ENCODE measurements at places on chromosomes 2 and 18. TPM values are rescaled to one million over a fixed set of nuclear protein-coding genes. Genes with fewer than 3 reads are reported as not detected.

- H3K4me1 ChIP-seq = peaks cover 10% of the 10 kb centered on the region
- H3K36me3 ChIP-seq = no peaks in the 10 kb centered on the region
- DNase-seq = no peak
These were observed 328 bp downstream of the EGR4 start for GRCh38 chr2:73292906-73293533.

DNA sequence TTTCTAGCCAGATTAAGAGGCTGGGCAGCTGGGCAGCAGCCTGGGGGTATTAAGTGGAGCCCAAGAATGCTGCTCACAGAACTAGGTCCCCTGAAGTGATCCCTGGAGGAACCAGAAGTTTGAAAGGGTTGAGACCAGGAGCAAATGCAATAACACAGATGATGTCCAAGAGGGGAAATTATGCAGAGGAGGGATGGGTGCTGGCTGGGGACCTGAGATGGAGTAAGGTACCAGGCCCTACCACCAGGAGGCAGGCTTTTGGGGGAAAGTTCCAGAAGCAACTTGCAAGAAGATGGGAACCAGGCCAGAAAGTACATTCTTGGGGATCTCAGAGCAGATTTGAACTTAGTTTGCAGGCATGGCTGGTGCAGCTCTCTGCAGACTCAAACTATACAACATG, 175.1 kb downstream of the NCK2 start:
- H3K4me3 ChIP-seq = no peak overlapping the region
- H3K4me1 ChIP-seq = peaks cover 6% of the 10 kb centered on the region
- no peak overlapping the region for H3K27ac ChIP-seq
- no peaks in the 10 kb centered on the region for H3K27me3 ChIP-seq

GRCh38 chr2:200307724-200308545, 1.4 kb downstream of the SPATS2L start:
- peak overlapping the region; percentile 73 for H3K4me3 ChIP-seq
- peaks cover 6% of the 10 kb centered on the region for H3K4me1 ChIP-seq
- DNase-seq = no peak
- peak overlapping the region; percentile 95 for H3K27ac ChIP-seq

- no peak for DNase-seq
- no peak overlapping the region for H3K27ac ChIP-seq
- H3K36me3 ChIP-seq = no peaks in the 10 kb centered on the region
- peaks cover 8% of the 10 kb centered on the region for H3K4me1 ChIP-seq
- H3K27me3 ChIP-seq = no peaks in the 10 kb centered on the region
These were observed 5.8 kb downstream of the ATL2 start for GRCh38 chr2:38371235-38371634.

Gene GKN2
- not detected for total RNA-seq

DNA sequence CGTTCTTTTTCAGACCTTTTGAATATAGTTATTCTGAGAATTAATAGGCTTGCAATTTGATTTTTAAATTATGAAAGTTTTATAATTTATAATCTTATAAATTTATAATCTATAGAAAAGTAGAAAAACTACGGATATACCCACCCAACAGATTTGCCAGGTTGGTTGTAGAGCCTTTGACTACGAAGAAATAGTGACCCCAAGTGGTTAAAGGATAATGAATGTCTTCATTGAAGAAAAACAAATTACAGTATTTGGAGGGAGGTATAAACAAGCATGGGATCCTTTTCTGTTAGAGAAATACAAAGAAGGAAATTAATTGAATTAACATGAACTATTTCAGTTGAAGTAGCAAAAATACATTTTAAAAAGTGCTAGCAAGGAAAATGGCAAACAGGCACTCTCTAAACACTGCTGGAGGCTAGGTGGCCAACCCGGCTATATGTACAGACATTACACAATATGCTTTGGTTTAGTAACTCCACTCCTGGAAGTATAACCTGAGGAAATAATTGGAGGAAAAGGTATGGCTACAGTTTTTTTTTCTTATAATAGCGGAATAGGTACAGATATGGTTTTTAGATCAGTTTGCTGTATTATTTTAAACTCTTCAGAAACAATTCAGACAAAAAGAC, 110.9 kb downstream of the MIB1 start:
- H3K27ac ChIP-seq = no peak overlapping the region
- no peaks in the 10 kb centered on the region for H3K4me1 ChIP-seq
- no peaks in the 10 kb centered on the region for H3K36me3 ChIP-seq
- H3K4me3 ChIP-seq = no peak overlapping the region

- H3K4me3 ChIP-seq = no peak overlapping the region
- no peak for DNase-seq
- H3K27ac ChIP-seq = no peak overlapping the region
- H3K4me1 ChIP-seq = no peaks in the 10 kb centered on the region
- H3K27me3 ChIP-seq = no peaks in the 10 kb centered on the region
These were observed 122.1 kb downstream of the TMEM17 start for GRCh38 chr2:62383846-62384245.

- no peaks in the 10 kb centered on the region for H3K4me1 ChIP-seq
- DNase-seq = no peak
- no peaks in the 10 kb centered on the region for H3K36me3 ChIP-seq
- no peak overlapping the region for H3K4me3 ChIP-seq
- H3K27ac ChIP-seq = no peak overlapping the region
- H3K27me3 ChIP-seq = no peaks in the 10 kb centered on the region
These were observed 238.3 kb downstream of the EN1 start for GRCh38 chr2:118609138-118609537.

Gene HOXD13
- not detected for total RNA-seq

DNA sequence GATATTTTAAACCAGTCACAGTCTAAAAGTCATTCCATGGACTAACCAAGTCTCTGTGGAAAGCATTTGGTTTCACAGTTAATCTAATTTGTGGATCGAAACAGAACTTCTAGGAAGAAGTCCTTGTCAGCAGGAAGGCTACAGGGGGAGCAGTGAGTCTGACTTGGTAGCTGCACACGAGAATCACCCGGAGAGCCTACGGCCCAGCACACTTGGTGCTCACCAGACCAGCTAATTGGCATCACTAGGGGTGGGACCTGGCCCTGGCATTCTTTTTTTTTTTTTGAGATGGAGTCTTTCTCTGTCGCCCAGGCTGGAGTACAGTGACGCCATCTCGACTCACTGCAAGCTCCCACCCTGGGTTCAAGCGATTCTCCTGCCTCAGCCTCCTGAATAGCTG, 97.7 kb downstream of the ZNF532 start:
- H3K4me1 ChIP-seq = peaks cover 3% of the 10 kb centered on the region
- DNase-seq = no peak
- H3K4me3 ChIP-seq = no peak overlapping the region
- H3K27ac ChIP-seq = no peak overlapping the region
- H3K36me3 ChIP-seq = no peaks in the 10 kb centered on the region

Gene UGT1A6
- not detected for total RNA-seq

Gene CRYGD
- 2.0 TPM for total RNA-seq

DNA sequence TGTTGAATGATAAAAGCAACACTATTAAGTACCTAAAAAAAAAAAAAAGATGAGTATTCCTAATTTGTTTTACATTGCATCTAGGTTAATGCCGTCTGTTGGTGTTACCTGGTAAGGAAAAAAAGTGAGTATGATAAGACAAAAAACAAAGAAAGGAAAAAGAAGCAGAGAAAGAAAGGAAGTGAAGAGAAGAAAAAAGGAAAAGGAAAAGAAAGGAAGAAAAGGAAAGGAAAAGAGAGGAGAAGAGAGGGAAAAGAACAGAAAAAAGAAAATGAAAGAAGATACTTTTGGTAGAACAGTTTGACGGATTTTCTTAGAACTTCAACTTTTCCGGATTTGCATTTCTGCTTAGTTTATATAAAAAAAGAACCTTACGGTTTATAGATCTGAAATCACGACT, 387.9 kb downstream of the METTL4 start:
- no peak for DNase-seq
- no peaks in the 10 kb centered on the region for H3K27me3 ChIP-seq
- H3K4me3 ChIP-seq = no peak overlapping the region
- H3K4me1 ChIP-seq = no peaks in the 10 kb centered on the region
- no peak overlapping the region for H3K27ac ChIP-seq

- no peak overlapping the region for H3K27ac ChIP-seq
- no peak overlapping the region for H3K4me3 ChIP-seq
- DNase-seq = no peak
These were observed 8.2 kb upstream of the TMEM182 start for GRCh38 chr2:102753563-102754159.

- no peak overlapping the region for H3K27ac ChIP-seq
- no peaks in the 10 kb centered on the region for H3K27me3 ChIP-seq
- no peaks in the 10 kb centered on the region for H3K36me3 ChIP-seq
These were observed 629.6 kb upstream of the VRK2 start for GRCh38 chr2:57417007-57417406.

Gene NT5C1B
- total RNA-seq = not detected

GRCh38 chr2:50850290-50850969, 181.5 kb downstream of the NRXN1 start:
- DNase-seq = no peak
- H3K27me3 ChIP-seq = no peaks in the 10 kb centered on the region
- peak overlapping the region; percentile 3 for H3K27ac ChIP-seq
- no peaks in the 10 kb centered on the region for H3K36me3 ChIP-seq
- peaks cover 1% of the 10 kb centered on the region for H3K4me1 ChIP-seq
- H3K4me3 ChIP-seq = no peak overlapping the region

GRCh38 chr2:189008555-189009262, 34.5 kb downstream of the COL3A1 start:
- peaks cover 2% of the 10 kb centered on the region for H3K4me1 ChIP-seq
- no peaks in the 10 kb centered on the region for H3K36me3 ChIP-seq
- H3K27me3 ChIP-seq = no peaks in the 10 kb centered on the region
- no peak overlapping the region for H3K4me3 ChIP-seq
- DNase-seq = no peak

DNA sequence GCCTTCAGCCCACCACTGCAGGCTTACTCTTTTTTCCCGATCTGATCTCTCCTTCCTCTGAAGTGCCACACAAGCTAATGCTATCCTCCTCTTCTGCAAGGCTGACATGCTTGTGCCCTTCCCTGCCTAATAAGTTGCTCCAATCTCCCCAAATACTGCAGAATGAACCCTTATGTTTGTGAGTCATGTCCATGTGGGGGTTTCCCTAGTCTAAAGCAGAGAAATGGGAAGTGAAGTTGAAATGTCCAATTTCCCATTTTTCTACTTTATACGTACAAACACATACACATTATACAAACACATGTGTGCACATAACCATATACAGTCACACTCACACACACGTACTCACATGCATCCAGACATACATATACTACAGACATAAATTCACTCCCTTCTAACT, 288.1 kb upstream of the CELF4 start:
- no peaks in the 10 kb centered on the region for H3K36me3 ChIP-seq
- no peak overlapping the region for H3K4me3 ChIP-seq
- H3K4me1 ChIP-seq = no peaks in the 10 kb centered on the region
- H3K27ac ChIP-seq = no peak overlapping the region
- no peak for DNase-seq
- H3K27me3 ChIP-seq = no peaks in the 10 kb centered on the region

- no peaks in the 10 kb centered on the region for H3K4me1 ChIP-seq
- no peak overlapping the region for H3K27ac ChIP-seq
- DNase-seq = no peak
- H3K36me3 ChIP-seq = no peaks in the 10 kb centered on the region
These were observed 15.8 kb upstream of the FEZ2 start for GRCh38 chr2:36613801-36614200.

DNA sequence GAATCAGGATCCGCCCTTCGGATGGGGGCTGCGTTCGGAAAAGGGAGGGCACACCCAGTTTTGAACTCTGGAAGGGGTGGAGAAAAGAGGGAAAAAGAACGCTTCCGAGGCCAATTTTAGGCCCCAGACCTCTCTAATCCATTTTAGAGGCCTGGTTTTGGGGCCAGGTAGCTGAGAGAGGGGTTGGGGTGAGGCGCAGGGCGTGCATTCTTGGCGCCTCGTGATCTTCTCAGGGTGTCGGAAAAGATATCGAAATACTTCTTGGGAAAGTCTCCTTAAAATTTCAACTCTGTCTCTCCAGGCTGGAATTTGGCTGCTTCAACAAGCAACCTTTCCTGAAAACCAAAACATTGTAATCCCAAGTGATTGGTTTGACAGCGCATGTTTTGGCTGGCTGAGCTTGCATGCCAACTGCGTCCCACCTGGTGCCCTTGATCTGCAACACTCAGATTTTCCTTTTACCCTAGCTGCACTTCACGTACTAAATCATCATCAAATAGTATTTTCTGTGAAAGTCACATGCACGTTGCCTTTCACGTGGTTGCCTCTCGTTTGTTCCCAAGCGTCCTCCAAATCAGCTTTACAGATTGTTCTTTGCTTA, 864 bp upstream of the XPO1 start:
- H3K27ac ChIP-seq = peak overlapping the region; percentile 87
- no peaks in the 10 kb centered on the region for H3K36me3 ChIP-seq
- H3K4me3 ChIP-seq = peak overlapping the region; percentile 82
- peak; percentile 47 for DNase-seq
- peaks cover 4% of the 10 kb centered on the region for H3K4me1 ChIP-seq
- H3K27me3 ChIP-seq = no peaks in the 10 kb centered on the region

GRCh38 chr2:168849610-168850009, 40.6 kb downstream of the SPC25 start:
- H3K36me3 ChIP-seq = no peaks in the 10 kb centered on the region
- no peak overlapping the region for H3K4me3 ChIP-seq
- H3K27me3 ChIP-seq = no peaks in the 10 kb centered on the region
- DNase-seq = peak; percentile 78
- no peak overlapping the region for H3K27ac ChIP-seq

DNA sequence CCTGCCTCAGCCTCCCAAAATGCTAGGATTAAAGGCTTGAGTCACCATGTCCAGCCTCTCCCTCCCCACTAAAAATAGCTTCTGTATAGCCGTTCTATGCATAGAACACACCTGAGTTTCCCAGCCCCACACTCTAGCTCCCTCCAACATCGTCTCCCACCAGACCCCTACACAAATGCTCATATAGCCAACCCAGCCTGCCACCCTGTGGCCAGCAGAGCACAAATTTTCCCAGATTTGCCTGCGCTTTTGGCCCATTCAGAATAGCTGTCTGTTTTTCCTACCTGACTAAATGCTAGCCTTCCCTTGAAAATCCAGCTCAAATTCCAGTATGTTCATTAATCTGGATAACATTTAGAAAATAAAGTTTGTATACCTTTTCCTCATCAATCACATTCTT, 22.8 kb downstream of the TRABD2A start:
- no peaks in the 10 kb centered on the region for H3K4me1 ChIP-seq
- DNase-seq = no peak
- H3K27ac ChIP-seq = no peak overlapping the region

GRCh38 chr2:17821535-17822444, 5.5 kb downstream of the MSGN1 start:
- H3K4me3 ChIP-seq = no peak overlapping the region
- no peaks in the 10 kb centered on the region for H3K27me3 ChIP-seq
- peaks cover 1% of the 10 kb centered on the region for H3K4me1 ChIP-seq
- DNase-seq = no peak
